ENCODE measurements at places on chromosomes 1 and 21.

DNA sequence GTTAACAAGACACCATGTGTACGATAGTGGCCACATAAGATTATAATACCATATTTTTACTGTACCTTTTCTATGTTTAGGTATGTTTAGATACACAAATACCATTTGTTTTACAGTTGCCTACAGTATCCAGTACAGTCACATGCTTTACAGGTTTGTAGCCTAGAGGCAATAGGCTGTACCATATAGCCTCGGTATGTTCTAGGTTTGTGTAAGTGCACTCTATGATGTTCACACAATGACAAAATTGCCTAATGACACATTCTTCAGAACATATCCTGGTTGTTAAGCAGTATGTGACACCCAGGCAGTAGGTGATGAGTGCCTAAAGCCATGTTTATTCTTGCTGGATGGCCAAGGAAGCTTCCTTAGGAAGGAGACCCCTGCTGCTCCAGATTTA is 111.8 kb downstream of the PAPPA2 start:
- no peak for DNase-seq

DNA sequence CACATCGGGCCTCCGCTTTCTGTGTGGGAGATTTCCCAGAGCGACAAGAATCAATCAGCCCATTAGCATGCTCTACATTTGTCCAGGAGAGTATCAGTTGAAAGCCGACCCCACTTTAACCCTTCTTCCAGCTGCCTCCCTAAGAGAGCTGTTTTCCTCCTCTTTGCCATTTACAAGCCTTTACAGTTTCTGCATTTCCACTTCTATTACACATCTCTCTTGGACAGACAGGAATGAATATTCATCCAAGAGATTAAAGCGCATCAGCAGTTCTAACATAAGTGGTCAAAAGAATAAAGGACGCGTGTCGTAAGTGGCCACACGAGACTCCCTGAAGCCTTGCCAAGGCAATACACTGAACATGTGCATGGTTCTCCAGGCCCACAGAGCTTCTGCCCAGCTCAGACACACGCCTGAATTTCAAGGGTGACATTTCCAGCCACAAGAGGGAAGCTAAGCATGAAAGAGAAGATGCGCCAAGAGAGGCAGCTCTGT is 47.3 kb downstream of the FAM78B start:
- no peak for DNase-seq

GRCh38 chr1:60311838-60312237 is 238.3 kb upstream of the C1orf87 start:
- DNase-seq, result no peak

GRCh38 chr1:41720861-41721410 is 197.8 kb downstream of the HIVEP3 start:
- DNase-seq, result no peak

All from GM12891 (cell line).